ENCODE measurements at places on chromosomes 13 and 19.
A peak's percentile ranks its signal among the peaks of the same experiment; 100 is the strongest.

GRCh38 chr19:485583-486236, 10.6 kb upstream of the MADCAM1 start:
- no peak for DNase-seq

DNA sequence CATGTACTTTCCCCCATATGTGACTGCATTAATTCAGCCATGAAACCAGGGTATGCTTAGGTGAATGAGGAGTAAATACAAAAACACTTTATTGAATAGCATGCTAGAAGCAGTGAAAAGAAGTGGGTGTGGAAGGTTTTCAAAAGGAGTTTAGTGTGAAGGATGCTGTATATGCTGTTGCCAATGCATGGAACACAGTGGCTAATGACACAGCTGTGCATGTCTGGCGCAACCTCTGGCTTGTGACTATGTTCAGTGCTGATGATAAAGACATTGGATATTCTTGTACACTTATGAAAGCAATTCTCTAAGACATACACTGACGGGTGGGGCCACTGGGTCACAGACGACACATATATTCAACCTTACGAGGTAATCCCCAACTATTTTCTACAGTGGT, 55.2 kb downstream of the SOX21 start:
- no peak for DNase-seq

GRCh38 chr13:112696001-112696868, 6.4 kb downstream of the ATP11A start:
- DNase-seq = no peak

- no peak for DNase-seq
Observed at GRCh38 chr19:18488403-18488723, 33.5 kb downstream of the ELL start.

DNA sequence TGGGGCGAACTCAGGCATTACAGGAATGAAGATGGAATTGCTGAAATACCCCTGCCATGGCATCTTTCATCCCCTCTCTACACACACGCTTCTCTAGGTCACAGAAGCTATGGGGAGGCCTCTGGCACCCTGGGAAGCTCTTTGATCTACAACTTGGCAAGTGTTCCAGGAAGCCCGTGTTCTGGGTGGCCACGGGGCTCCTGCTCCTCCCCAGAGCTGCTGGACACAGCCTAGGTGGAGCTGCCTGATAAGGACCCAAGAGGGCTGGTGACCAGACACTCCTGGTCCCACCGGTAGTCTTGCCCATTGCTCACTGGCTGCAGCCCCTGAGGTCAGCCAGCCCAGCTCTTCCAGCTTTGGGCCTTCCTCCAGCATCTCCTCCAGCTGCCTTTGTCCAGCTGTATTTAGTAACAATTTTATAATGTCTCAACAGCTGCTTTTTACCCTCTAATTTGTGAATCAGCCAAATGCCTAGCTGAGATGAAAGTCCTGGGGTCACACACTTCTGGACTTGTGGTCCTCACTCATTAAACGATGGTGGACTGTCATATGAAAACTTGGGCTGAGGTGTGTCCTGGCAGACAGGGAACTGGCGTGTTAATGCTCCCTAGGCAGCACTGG, 72.8 kb upstream of the SPATA13 start:
- DNase-seq = no peak

DNA sequence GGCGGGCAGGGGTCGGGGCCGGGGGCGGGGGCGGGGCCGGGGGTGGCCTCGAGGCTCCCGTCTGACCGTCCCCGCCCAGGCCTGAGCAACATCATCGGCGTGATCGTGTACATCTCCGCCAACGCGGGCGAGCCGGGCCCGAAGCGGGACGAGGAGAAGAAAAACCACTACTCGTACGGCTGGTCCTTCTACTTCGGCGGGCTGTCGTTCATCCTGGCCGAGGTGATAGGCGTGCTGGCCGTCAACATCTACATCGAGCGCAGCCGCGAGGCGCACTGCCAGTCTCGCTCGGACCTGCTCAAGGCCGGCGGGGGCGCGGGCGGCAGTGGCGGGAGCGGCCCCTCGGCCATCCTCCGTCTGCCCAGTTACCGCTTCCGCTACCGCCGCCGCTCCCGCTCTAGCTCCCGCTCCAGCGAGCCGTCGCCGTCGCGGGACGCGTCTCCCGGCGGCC, 9.4 kb upstream of the CACNG6 start:
- DNase-seq = no peak

DNA sequence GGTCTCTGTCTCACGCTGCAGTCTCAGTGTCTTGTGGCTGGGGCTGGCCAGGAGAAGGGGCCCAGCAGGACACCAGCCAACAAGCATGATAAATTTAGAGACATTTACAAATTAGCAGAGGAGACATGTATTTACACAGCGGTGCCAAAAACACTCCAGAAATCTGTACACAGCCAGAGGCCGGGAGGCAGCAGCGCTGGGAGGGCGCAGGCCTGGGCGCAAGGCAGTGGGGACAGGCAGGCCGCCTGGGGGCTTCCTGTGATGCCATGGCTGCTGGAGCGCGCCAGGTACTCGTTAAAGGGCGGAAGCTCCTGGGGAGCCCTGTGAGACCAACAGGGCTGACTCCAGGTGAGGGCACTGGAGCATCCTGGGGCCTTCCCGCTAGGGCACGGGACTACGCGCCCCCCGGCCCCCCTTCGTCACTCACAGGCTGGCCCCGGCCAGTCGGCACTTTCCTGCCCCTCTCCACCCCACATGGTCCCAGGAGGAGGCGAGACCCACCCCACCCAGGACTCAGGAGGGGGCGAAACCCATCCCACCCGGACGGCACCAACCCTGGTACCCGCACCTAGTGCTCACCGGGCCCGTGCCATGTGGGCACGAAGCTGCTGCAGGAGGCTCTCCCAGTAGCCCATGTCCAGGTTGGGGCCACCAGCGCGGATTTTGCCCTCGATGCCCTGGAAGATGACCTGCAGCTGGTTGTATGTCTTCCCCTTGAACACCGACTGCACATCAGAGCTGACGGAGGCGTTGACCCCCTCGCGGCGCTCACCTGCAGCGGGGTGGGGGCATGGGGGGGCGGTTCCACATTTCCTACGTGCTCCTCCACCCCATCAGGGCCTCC, 7.4 kb upstream of the TBXA2R start:
- no peak for DNase-seq

GRCh38 chr13:39037410-39037879, 444 bp downstream of the PROSER1 start:
- no peak for DNase-seq

- DNase-seq = peak; percentile 62
Observed at GRCh38 chr19:46537136-46538097, 41.8 kb upstream of the PNMA8B start.

DNA sequence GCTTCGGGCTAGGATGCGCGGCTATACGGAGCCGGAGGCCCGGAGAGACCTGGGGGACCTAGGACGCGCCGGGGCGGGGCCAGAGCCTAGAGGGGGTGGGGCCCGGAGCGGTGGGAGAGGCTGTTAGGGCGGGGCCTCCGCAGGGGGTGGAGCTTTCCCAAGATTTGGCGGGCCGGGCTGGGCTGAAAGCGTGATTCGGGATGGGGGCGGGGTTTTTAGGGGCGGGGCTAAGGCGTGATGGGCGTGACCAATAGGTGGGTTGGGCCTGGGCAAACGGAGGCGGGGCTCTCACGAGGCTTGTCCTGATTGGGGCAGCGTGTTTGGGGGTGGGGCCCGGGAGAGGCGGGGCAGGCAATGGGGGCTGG, 439 bp downstream of the RAB11B start:
- DNase-seq = peak; percentile 97

- DNase-seq = no peak
Observed at GRCh38 chr13:75180805-75181455, 301.0 kb downstream of the TBC1D4 start.

GRCh38 chr19:19109601-19110000, 28.7 kb downstream of the TMEM161A start:
- DNase-seq = no peak

DNA sequence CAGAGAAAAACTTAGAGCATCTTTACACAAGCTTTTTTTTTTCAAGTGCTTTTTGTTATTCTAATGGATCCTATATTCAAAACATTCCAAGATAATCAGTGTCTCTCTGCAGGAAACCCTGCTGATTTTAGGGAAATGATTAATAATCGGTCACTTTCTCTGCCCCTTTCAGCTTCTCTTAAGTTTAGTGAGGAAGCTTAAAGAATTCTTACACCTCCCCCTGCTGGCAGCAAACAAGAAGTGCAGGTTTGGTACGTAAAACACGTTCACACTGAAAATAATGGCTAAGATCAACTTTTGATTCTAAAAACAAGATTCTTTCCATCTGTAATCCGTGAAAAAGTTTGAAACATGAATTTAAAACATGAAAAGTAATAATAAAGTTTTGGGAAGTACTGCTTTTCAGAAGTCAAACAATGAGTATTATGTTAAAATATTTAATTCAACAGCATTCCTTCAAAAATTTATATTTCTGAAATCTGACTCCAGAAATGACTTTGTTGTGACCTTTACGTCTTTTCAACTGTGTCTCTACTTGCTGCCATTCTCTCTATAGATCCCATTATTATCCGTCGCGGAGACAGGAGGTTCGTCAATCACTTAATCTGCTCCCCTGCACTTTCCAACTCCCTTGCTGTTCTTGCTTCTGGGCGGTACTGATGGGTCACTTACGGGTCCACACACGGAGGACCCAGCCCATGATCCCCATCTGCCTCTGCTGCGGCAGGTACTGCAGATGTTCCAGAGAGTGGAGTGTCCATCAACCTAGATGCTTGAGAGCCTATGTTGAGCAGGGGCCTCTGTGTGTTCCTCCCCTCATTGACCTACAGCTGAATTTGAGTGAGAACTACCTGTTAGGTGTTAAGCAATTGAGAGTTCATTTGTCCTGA, 203.1 kb upstream of the EDNRB start:
- peak; percentile 57 for DNase-seq

DNA sequence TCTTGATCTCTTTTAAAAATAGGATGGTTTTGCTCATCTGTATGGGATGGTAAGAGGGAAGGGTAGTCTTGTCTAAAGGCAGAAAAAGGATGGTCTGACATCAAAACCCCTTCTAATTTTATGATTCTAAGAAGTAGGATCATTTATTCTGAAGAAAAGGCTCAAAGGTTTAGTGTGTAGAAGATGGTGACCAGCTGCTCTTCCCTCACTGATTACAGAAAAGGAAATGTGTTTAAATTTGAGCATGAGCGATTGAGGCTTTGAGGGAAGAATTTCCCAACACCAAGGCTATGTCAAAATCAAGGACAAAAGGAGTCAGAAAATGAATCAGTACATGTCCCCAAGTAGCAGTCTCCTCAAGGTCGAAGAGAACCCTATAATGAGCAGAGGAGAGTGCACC, 909.8 kb downstream of the EFNB2 start:
- no peak for DNase-seq

DNA sequence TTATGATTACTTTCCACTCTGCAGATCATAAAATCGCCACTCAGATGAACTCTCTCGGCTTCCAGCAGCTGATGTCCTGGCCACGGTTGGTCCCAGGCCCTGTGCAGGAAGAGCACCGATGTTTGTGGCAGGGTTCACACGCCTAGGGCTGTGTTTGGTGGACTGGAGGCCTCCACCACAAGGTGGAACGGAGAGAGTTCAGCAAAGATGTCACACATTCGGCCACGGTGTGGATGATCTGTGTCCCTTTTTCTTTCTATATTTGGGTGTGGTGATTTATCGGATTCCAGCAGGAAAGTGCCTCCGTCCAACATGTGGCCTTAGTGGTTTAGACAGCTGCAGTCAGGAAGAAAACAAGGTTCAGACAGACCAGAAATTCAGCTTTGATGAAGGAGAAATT, 521 bp upstream of the SHISA2 start:
- no peak for DNase-seq

DNA sequence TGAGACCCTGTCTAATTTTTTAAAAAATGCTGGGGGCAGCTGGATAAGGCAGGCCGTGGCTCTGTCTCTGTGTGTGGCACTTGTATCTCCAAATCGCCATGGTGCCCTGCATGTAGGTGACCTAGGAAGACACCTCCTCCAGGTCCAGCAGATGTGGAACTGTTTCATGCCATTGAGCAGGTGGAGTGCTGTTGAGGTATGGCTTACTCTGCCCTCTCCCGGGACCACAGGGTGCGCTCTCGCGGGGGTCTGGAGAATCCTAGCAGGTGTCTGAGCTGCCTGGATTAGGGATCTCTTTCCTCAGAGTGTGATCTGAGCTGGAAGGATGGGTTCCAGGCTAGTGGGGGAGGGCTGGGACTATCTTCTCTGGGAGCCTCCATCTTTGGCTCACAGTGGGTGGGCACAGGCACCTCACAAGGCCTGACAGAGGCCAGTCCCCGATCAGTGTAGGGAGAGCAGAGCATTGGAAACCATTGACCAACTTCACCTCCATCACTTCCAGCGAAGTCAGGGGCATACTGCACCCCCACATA, 67.7 kb upstream of the TM9SF2 start:
- no peak for DNase-seq

GRCh38 chr19:49861107-49861506, 6.3 kb downstream of the PNKP start:
- no peak for DNase-seq

GRCh38 chr13:45704854-45705695, 3.0 kb downstream of the CBY2 start:
- DNase-seq = no peak

DNA sequence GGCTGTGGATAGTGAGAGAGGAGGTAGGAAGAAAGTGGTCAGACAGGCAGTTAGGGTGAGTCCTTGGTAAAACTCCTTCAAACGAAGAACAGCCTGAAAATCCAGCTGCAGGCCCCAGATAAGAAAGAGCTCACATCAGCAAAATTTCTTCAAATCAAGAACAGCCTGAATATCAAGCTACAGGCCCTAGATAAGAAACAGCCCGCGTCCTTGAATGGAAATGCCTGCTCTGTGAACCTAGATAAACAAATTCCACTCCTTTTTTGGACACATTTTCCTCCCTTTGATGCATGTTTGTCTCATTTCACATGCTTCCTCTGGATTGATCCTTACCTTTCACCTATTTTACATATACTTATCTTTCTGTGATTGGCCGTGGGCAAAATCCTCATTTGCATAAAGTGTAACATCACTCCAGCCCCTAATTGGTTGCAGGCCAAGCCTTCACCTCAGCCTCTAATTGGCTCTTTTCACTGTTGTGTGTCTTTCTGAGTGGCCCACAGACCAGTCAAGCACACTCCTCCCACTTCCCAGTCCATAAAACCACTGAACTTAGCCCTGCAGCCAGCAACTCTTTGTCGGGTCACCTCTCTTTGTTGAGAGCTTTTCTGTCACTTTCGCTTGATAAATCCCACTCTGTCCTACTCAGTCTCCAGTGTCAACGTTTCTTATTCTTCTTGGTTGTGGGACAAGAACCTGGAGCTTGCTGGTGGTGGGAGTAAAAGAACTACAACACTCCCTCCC, 6.0 kb upstream of the SULT2A1 start:
- no peak for DNase-seq

- DNase-seq = no peak
Observed at GRCh38 chr13:20151612-20152011, 9.2 kb downstream of the GJA3 start.

GRCh38 chr13:49936968-49937273, 781 bp upstream of the SPRYD7 start:
- no peak for DNase-seq

DNA sequence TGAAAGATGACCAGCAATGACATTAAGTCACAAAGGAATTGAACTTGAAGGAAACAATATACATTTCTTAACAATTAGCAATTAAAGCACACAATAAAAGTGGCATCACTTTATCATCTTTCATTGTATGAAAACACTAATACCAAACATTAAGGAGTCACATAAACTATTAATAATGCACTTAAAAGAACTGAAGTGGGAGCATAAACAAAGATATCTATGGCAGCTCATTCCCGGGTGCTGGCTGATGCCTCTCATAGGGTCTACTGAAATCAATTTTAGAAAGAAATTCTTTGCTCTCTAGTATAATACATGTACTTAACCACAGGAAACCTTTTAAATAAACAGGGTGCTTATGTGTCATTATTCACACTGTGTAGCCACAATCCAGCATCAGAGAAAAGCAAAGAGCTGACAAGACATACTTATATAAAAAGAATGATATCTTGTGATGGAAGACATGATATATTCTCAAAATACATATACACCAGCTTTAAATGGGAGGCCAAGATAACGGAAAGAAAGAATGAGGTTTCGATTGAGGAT, 1207.8 kb downstream of the EFNB2 start:
- DNase-seq = no peak

Measured in activated CD4-positive, alpha-beta T cell treated with anti-CD3 and anti-CD28 coated beads, Interleukin-2, Interleukin-6, amounts not matched to agents 100 ng/mL and 50 ng/mL, durations not matched to agents 16 hours and 8 hours (primary cell).